NCI-H226 (cell line): ENCODE measurements at places on chromosomes 13 and 19.

DNA sequence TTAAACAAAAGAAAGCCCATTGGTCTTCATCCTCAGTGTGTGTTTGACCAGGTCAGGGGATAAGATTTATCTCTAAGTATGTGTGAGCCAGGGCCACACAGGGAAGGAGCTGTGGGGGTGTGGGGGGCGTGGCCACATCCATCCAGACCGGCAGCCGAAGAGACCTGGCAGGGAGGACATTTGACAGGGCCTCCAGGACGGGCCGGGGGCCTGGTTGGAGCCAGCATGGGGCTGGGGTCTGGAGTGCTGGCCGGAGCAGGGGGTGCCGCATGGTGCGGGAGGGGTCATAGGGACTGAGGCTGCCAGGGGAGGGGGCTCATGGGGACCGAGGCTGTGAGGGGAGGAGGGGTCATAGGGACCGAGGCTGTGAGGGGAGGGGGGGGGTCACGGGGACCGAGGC, 20.4 kb upstream of the GNA15 start:
- DNase-seq: no peak

GRCh38 chr19:2478278-2478755, 2.4 kb downstream of the GADD45B start:
- DNase-seq: no peak

DNA sequence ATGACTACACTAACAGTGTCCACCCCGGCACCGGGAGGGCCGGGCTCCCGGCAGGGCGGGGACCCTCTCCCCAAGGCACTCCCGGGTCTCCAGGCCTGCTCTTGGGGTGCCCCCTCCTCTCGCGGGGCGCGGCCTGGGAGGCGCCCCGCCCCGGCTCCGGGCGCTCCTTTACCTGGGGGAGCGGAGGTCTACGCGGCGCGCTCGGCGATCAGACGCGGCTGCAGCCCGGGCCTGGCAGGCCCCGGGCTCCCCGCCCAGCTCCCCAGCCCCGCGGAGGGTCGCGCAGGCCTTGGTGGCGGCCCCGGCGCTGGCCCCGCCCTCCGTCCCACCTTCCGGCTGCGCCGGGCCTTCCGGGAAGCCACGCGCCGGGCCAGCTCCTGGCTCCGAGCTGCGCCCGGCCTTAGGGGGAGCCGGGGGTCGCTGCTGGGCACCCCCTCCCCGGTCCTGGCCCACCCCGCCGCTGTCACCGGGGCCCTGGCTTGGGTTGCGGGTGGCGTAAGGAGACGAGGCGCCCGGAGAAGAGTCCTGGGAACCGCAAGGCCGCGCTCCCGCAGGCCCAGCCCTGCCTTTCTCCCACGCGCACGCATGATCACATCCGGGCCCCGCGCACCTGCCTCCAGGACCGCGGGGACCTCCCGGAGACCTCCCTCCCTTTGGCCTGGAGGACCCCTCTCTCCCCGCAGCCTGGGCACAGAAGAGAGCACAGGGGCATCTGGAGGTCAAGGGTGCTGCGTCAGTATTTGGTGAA, at the start of gene C19orf12:
TSS of gene C19orf12 (minus strand) at position 309 of the 748 bp plus-strand sequence. CDS start 6,848 bp downstream, outside the sequence.
- DNase-seq: peak; percentile 43

GRCh38 chr13:40792284-40793051, 3.1 kb downstream of the SLC25A15 start:
- DNase-seq: no peak
